ENCODE measurements at places on chromosomes 3 and 15.

- no peak for DNase-seq
Measured at GRCh38 chr3:141471160-141471559, 15.7 kb upstream of the RASA2 start.

GRCh38 chr3:60177726-60178125 lies 1073.5 kb downstream of the FHIT start:
- DNase-seq, result no peak

- no peak for DNase-seq
Measured at GRCh38 chr3:78809966-78810365, 957.8 kb downstream of the ROBO1 start.

DNA sequence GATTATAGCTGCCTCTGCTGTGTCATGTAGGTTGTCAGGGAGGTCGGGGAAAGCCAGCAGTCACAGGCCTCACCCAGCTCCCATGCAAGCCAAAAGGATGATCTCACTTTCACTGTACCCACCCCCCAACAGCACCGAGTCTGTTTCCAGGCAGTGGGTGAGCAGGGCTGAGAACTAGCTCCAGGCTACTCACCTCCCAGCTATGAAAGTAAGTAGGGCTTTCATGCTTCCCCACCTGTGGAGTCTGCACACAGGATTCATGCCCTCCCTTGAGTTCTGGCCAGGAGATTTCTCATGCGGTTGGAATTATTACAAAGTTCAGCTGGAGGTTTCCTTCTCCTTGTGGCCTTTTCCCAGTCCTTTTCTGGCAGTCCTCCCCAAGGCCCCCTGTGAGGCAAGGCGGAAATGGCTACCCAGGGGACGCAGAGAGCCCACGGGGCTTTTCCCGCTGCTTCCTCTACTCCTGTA lies 356.2 kb downstream of the SV2B start:
- DNase-seq, result no peak

DNA sequence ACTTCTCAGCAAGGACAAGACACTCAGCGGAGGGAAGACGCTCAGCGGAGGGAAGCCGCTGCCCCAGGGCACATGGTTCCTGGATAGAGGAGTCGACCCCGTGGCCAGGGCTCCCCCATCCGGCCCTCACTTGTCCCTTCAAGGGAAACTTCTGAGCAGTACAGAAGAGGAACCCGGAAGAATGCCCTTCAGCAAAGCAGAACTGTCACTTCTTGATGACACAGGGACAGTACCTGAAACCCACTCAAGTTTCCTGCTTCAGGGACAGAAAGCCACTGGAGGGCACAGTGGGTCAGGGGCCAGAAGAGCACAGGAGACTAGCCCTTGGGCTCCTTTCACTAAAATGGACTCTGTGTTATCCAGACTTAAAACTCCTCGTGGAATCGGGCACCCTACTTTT lies 97.8 kb upstream of the RPL32 start:
- no peak for DNase-seq

DNA sequence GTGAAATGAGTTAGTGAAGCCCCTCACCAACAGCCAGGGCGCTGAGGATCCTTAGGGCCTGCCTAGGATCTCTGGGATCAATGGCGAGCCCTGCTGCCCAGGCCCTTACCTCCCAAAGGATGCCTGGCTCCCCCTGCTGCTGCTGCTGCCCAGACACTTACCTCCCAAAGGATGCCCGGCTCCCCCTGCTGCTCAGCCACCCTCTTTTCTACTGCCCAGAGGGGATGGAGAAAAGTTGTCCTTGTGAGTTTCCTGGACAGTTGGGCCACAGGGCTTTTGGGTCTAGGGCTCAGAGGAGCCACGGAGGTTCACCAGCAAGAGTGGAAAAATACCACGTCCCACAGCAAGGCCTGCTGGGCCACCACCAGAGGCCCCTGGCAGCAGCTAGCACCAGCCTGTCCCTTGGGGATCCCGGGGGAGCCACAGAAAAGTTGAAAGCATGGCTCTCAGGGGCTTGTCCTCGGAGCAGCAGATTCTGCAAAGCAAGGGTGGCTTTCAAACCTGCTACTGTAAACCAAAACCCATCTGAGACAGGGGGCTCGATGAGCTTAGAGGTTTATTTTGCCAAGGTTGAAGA lies 59.4 kb downstream of the SLC6A6 start:
- no peak for DNase-seq

- DNase-seq, result no peak
Measured at GRCh38 chr15:41492597-41493204, 973 bp upstream of the ITPKA start.

DNA sequence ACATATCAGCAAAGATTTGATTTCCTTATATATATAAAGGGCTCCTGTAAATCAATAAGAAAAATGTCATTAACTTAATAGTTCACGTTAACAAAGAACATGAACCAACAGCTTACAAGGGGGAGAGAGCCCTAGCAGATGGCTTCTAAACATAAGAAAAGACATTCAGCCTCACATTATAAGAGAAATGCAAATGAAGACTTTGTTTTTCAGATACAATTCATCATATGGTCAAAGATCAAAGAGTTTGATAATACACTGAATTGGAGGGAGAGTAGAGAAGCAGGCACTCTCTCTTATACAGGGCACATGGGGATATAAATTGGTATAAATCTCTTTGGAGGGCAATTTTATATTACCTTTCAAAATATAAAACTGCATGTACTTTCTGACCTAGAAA lies 21.1 kb downstream of the RBP2 start:
- DNase-seq, result no peak

DNA sequence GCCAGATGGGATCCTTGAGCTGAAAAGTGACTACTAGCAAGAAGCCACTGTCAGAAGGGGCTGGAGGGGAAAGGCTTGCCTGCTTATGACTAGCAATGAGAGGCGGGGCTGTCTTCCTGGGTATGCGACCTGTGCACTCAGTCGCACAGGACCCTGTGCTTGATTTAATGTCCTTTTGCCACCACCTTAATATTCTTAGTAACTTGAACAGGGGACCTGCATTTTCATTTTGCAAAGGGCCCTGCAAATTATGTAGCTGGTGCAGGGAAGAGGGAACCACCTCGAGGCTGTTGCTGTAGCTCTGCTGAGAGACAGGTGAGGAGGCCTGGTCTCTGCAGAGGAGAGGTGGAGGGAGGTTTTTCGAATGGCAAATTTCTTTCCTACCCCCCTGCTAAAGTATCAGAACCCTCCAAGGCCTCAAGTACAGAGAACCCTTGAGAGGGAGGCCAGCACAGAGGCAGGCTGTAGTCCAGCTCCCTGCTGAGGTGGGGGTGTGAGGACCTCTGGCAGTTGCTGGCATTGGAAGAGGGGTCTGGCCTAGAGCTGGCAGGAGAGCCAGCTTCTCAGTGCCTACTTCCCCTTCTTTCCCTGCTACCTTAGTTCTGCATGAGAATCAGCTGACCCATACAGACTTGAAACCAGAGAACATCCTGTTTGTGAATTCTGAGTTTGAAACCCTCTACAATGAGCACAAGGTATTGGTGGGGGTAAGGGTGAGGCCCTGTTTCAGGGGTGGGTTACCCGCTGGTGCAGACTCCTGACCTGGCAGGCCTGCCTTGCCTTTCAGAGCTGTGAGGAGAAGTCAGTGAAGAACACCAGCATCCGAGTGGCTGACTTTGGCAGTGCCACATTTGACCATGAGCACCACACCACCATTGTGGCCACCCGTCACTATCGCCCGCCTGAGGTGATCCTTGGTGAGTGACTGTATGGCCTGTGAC lies 11.4 kb downstream of the CLK3 start:
- DNase-seq, result no peak

DNA sequence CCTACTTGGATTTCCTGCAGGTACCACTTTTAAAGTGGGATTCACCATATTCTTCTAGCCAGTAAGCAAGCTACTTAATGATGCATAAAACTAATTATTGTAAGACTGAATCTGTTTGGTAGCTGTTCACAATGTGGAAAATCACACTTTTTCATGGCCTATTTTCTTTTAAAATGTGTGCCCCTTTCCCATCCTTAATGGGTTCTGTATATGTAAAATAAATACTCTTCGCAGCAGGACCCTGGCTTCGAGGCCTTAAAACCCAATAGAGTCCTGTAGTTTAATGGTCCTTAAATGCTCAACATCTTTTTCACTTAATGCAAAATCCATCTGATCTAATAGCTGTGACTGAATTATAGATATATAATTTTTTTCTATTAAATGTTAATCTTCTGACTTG lies 111.0 kb downstream of the UACA start:
- no peak for DNase-seq

DNA sequence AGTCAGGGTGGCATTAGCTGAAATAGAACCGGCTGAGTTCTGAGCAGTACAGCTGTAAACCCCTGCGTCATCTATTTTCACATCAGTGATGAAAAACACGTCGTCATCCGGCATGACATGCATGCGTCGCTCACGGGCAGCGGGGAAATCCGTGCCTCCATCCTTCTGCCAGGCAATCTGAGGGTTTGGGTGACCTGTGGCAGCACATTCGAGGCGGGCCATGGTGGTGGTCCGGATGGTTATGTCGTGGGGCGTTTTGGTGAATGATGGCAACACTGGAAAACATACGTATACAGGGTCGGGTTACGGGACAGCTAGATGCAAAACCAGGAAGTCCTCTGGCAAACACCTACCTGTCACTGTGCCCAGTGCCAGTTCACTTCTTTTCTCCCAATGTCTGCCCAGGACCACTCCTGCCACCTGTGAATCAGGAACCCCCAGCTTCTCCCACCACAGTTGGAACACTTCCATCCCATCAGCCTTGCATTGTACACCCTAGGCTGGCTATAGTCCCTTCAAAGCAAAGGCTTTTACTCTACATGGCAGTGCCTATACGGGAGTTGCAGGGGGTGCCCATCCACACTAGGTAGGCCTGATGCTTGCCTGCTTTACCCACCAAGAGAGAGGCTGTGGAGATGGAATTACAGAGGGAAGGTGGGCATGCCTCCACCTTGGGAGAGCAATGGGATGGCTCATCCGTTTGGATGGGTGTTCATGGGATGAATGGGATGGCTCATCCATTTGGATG lies 116.7 kb downstream of the LRIG1 start:
- DNase-seq, result no peak

GRCh38 chr3:189721873-189722665 lies 90.9 kb downstream of the TP63 start:
- DNase-seq, result no peak

- DNase-seq, result peak; percentile 11
Measured at GRCh38 chr3:53846134-53846850, at the start of the genes CHDH and IL17RB. Gene CHDH, minus strand, starts transcription at chr3:53846419. Its CDS starts 22,411 bp downstream, at chr3:53824008. Gene IL17RB, plus strand, starts transcription at chr3:53846568. Its CDS starts 21 bp downstream, at chr3:53846589.

- DNase-seq, result no peak
Measured at GRCh38 chr3:189898559-189899153, 222.0 kb downstream of the P3H2 start.

DNA sequence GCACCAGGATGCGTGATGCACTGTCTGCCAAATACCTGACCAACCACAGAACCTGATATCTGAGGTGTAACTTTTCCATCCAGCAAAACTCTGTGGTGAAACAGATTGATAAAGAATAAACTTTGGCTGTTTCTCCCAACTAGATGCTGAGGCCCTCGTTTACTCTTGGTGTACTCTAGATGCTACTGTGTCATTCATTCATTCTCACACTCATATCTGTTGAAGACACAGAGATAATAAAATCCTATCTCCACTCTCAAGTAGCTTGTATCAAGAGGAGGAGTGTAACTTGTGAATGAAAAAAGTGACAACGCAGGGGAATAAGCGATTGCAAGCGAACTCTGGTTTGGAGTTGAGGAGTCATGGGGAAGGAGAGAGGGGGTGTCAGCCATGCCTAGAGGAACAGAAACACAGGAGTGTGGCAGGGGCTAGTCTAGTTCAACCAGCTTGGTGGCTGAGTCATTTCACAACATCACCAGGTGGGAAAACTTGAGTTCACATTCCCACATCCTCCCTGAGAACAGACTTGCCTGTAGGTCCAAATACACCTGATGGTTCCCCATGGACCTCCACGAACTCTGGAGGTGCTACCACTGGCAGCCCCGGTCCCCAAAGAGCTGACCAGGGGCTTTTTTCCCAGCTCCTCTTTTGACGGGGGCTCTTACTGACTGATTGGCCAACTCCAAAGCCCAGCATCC lies 73.3 kb upstream of the SNRK start:
- no peak for DNase-seq

DNA sequence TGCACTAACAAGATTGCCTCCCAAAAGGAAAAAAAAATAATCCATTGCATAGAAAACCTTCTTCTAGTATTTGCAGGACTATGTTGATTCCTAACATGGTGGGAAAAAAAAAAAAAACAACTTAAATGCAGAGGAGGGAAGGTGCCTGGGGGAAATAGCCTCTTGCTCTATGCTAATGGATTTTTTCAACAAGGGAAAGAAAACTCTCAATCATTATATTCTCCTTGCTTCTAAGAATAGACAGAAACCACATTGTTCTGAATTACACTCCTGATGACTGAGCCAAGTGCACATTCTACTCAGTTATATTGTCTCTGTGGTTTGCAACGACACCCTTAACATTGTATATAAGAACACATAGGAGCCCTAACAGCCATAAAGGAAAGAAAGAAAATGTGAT lies 760.2 kb downstream of the NAALADL2 start:
- no peak for DNase-seq

DNA sequence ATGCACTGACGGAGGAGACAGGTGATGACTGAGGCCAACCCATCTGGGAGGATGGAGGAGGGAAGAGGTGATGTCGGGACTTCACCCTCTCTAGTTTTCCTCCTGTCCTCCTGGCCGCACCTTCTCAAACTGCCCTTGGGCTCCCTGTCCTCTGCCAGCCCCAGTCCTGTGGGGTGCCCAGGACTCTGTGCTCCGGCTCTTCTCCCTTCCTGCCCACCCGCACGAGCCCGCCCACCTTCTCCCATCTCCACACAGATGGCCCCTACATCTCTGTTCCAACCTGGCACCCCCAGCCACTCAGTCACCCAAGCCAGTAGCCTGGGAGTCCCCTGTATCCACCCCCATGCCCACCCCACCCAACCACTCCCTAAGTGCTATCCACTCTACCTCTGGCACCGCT lies 206.7 kb upstream of the LINGO1 start:
- DNase-seq, result no peak

DNA sequence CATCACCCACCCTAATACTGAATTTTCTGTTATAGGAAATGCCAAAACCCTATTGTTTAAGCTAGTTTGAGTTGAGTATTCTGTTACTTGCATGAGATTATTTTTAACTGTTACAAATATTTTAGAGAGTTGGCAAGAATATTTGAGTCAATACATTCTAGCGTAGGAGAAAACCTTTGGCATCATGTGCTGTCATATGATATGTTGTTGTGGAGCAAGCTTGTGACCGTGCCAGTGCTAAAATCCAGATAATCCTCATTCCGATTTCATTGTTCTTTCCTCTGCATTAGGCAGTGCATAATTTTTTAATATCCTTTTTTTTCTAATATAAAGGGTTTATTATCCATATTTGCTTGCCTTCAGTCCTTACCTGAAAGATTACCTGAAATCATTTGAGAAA lies 168.0 kb upstream of the GMNC start:
- DNase-seq, result no peak

DNA sequence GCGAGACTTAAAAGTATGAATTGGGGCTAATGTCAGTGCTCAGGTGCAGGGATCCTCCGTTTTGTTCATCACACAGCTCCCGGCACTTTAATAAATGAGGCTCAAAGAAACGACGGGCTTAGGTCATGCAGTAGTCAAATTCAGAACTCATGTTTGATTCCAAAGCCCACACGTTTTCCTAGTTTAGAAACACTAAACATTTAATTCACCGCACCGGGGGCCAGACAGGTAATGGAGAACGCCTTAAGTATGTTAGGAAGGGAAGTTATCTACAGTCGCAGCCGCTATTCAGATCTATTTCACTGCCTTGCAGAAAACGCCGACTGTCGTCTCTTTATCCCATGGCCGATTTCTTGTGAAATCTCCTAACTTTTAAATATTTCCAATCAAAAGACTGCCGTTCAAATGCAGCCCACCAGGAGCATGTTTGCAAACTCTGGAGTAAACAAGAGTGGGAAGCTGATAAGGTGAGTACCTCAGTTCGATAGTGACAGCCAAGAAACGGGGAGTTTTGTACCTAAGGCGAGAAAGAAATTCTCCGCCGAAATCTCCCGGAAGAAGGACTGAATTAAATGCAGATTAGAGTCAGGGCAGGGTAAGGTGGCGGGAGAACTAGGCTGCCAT lies 569 bp downstream of the HIGD2B start:
- no peak for DNase-seq

Measured in hematopoietic multipotent progenitor cell (in vitro differentiated cells).